ENCODE measurements at places on chromosomes 5 and 9.

GRCh38 chr9:112530751-112531205 is 44.2 kb downstream of the KIAA1958 start:
- no peak for DNase-seq

- peak; percentile 57 for DNase-seq
These were observed 2.2 kb downstream of the TNIP1 start for GRCh38 chr5:151078490-151079262.

- DNase-seq = no peak
These were observed 412.1 kb upstream of the CDH10 start for GRCh38 chr5:25056836-25057235.

DNA sequence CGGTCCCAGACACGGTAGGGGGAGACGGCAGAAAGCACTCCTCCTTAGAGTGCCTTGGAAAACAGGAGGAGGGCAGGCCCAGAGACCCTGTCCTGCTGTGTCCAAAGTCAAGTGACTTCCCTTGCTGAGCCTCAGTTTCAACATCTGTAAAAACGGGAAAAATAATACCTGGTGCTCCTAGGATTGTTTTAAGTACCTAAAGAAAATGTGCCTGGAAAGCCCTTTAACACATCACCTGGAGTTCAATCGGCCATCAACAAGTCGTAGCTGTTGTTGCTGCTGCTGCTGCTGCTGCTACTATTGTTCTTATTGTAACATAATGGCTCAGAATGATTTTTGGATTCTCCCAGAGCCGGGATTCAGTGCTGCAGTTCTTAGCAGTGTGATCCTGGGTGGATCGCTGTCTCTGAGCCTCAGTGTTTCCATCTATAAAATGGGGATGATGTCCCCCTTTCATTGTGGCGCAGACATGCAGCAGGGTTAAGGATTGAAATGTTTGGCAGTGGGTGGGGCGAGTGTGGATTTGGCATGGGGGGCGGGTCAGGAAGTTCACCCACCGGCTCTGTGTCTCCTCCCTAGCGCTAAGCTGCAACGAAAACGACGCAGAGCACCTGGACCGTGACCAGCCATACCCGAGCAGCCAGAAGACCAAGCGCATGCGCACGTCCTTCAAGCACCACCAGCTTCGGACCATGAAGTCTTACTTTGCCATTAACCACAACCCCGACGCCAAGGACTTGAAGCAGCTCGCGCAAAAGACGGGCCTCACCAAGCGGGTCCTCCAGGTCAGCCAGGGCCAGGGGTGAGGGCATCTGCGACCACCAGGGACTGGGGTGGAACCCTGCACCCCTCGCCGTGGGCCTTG is 9.2 kb downstream of the LHX2 start:
- DNase-seq = no peak

GRCh38 chr5:135564331-135564730 is 14.5 kb downstream of the CXCL14 start:
- no peak for DNase-seq

- DNase-seq = no peak
These were observed 11.2 kb upstream of the PPIC start for GRCh38 chr5:123047706-123048105.

Data from activated gamma-delta T cell treated with anti-CD3 and anti-CD28 coated beads, Interleukin-2, amount 50 U/mL, for 16 hours (primary cell).